GOT3 (cell line): ENCODE measurements at places on chromosomes 12 and 14.

DNA sequence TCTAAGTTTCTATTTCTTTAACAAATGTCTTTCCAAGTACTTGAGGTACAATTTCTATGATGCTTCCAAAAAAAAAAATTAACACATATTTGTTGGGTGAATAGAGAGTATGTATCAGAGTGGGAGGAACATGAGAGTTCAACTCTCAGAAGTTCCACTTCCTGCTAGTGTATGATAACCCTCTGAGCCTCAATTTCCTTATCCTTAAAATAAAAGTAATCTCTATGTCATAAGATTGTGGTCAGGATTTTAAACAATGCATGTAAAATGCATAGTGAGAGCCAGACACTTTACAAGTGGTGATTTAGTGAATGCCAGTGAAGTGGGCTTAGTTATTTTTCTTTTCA, 270.3 kb upstream of the AMIGO2 start:
- no peak for DNase-seq

DNA sequence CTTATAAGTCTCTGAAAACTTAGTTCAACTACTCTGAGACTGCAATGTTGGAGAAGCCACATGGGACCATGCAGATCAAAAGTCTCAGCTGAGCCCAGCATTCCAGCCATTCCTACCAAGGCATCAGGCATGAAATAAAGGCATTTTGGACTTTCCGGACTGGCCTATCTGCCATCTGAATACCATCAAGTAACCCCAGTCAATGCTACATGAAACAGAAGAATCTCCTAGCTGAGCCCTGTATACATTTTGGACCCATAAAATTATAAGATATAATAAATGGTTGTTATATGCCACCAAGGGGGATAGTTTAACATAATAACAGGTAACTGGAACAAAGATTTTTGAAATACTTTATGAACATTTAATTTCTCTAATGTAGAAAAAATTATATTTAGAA, 9.3 kb upstream of the TMEM260 start:
- no peak for DNase-seq

DNA sequence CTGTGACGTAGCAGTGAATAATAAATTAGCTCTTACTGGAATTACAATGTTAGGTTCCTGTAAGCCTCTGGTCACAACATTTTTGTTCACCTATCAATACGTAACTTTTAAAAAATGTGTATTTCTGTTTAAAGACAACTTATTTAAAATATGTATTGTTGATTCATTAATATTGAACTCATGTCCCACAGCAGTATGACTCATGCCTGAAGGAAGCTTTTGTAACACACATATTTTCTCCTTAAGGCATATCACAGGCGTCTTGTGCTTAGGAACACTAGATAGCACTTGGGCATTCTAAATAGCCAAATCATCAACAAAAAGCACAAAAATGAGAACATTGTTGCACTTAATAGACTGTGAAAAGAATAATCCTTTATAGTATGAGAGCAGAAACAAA, 92.5 kb downstream of the GPHN start:
- no peak for DNase-seq

- DNase-seq = no peak
Measured at GRCh38 chr14:60904381-60904780, 76.5 kb downstream of the TRMT5 start.

GRCh38 chr14:91397965-91398591, 19.5 kb downstream of the CCDC88C start:
- DNase-seq = no peak

DNA sequence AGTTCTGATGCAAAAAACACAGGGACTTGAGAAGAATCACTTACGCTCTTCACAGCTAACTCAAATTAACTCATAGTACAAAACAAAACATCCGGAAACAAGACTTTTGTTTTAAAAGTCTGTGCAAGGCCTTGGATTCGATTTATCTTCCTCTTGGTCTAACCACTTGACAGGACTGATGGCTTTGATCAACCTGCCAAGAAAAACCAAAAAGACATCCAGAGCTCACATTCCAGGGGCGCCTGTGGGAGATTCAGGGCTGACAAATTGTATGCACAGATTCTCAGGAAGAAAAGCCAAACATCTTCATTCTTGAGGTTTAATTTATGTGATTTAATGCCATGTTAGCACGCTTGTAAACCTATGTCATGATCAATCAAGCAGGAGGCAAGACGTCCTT, 129.1 kb upstream of the TMCC3 start:
- no peak for DNase-seq

GRCh38 chr12:64918801-64919200, 94.4 kb downstream of the TBC1D30 start:
- no peak for DNase-seq

- no peak for DNase-seq
Measured at GRCh38 chr12:10249690-10250455, 37.2 kb downstream of the GABARAPL1 start.
